ENCODE measurements at places on chromosomes 5 and 9.

GRCh38 chr5:125190232-125191087 is 444.0 kb upstream of the ZNF608 start:
- no peak for DNase-seq

GRCh38 chr9:32500768-32501167 is 25.2 kb downstream of the RIGI start:
- no peak for DNase-seq

- DNase-seq: peak; percentile 62
Measured at GRCh38 chr5:82312373-82312856, 34.3 kb upstream of the RPS23 start.

DNA sequence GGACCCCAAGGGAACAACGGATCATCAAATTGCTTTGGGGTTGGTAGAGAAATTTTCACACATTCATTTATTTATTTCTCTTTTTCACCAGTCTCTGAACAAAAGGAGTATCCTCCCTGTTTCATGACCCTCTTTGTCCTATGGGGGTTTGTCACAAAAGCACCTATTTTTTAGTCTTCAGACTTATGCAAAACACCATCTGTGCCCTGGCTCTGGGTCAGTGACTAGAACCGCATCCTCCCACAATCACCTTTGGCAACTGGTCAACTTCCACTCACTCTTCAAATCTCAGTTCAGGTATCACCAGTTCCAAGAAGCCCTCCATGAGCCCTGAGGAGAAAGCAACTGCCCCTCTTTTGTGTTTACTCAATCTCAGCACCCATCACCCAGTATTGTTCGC is 395.7 kb downstream of the CDK5RAP2 start:
- no peak for DNase-seq

DNA sequence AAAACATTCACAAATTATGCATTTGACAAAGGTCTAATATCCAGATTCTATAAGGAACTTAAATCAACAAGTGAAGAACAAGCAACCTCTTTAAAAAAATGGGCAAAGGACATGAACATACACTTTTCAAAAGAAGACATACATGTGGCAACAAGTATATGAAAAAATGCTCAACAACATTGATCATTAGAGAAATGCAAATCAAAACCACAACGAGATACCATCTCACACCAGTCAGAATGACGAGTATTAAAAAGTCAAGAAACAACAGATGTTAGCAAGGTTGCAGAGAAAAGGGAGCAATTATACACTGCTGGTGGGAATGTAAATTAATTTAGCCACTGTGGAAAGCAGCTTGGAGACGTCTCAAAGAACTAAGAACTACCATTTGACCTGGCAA is 38.9 kb upstream of the TNFSF15 start:
- no peak for DNase-seq

DNA sequence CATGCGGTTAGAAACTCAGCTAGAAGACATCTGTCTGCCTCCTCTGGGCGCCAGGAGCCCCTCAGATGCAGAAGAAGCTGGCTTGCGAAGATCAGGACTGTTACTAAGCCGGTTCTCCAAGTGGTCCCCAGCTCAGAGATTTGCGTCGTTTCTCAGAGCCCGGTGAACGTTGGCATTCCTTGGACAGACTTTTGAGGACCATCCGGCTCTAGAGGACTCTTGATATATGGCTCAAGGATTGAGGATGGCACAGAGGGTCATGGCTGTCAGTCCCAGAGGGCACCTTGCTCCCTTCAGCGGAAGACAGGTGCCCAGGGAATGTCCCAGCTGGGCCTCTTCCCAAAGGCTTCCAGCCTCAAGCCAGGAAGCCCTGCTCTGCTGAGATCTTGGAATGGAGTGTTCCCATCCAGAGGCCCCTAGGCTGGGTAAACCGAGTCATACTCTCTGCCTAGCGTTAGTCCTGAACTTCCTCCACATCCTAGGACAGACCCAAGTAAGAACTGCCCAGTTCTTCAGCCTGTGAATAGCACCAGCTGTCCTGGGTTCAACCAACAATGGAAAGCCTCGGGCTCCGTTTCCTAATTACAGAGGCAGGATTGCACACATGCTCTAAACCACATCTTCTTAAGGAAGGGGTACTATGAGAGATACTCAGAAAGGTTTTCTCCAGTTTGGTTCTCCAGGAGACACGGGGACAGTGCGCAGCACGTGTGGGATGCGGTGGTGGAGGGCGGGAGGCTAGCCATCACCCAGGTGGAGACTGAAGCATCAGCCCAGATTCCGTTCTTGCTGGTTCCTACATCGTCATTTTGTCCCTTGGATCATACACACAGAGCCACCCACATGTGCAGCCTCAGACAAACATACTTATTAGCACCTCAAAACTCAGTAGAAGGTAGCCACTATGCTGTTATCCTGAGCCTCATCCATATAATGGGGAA is 51.4 kb downstream of the ZNF354C start:
- DNase-seq: no peak

GRCh38 chr5:56482363-56482762 is 249.2 kb upstream of the ANKRD55 start:
- no peak for DNase-seq

DNA sequence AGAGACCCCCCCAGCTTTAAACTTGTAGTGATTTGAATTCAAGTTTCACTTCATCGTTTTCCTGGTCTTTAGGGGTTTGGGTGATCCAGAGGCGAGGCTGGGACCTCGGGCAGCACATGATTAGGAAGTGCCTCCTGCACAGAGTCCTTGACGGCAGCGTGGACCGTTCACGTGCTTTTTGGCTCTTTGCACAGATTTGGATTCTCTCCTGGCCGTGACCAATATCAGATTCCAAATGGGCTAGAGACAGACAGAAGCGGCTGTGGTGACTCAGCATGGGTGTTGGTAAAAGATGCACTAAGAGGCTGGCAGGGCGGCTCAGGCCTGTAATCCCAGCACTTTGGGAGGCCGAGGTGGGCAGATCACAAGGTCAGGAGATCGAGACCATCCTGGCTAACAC is 117.2 kb upstream of the CACNA1B start:
- no peak for DNase-seq

- no peak for DNase-seq
Measured at GRCh38 chr5:11443831-11444230, 460.4 kb downstream of the CTNND2 start.

- no peak for DNase-seq
Measured at GRCh38 chr5:179115845-179116524, 55.8 kb downstream of the ZNF354C start.

DNA sequence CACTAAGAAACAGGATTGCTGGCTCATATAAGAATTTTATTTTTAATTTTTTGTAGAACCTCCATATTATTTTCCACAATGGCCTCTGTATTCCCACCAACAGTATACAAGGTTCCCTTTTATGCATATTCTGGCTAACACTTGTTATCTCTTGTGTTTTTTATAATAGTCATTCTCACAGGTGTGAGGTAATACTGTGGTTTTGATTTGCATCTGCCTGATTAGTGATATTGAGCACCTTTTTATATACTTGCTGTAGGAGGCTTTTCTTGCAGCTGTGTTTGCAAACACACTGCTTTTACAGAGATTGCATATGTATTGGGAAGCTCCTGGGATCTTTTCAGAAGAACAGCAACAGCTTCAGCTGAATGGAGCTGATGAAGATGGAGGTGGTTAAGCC is 164.8 kb downstream of the DEPDC1B start:
- no peak for DNase-seq

- DNase-seq: no peak
Measured at GRCh38 chr9:9124616-9125015, 1325.0 kb upstream of the DMAC1 start.

GRCh38 chr5:72065751-72066255 is 41.5 kb upstream of the MAP1B start:
- no peak for DNase-seq

DNA sequence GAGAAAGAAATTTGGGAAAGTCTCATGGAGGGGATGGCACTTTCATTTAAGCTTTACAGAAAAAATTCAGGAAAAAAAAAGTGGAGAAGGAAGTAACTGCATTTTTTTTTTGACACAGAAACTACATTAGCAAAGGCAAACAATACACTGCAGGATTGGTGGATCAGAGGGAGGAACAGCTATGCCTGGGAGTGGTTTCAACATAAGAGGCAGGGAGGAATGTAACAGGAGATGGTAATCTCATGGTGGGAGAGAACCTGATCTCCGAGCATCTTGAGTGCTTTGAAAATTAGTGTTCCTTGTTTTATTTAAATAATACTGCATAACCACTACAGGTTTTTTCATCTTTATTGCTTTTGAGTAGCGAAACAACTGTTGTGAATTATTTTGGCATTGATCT is 249.4 kb downstream of the FAM170A start:
- DNase-seq: no peak

- no peak for DNase-seq
Measured at GRCh38 chr9:79334001-79334400, 237.8 kb upstream of the TLE4 start.

GRCh38 chr9:3824581-3824980 is 298.8 kb upstream of the RFX3 start:
- no peak for DNase-seq
